Activated naive CD8-positive, alpha-beta T cell treated with anti-CD3 and anti-CD28 coated beads, Interleukin-2, amount 10 ng/mL, durations not matched to agents 7 days and 5 days (primary cell): ENCODE measurements at places on chromosomes 3 and 15.

DNA sequence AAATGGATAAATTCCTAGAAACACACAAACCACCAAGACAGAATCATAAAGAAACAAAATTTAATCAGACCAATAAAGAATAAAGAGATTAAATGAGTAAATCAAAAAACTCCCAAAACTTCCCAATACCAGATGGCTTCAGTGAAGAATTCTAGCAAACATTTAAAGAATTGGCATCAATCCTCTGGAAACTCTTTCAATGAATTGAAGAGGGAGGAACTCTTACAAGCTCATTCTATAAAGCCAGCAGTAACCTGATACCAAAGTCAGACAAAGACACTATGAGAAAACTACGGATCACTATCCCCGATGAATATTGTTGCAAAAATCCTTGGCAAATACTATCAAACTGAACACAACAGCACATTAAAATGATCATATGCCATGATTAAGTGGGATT is 81.9 kb upstream of the SLCO2A1 start:
- no peak for DNase-seq

GRCh38 chr3:43629257-43629656 is 7.4 kb upstream of the ANO10 start:
- no peak for DNase-seq

DNA sequence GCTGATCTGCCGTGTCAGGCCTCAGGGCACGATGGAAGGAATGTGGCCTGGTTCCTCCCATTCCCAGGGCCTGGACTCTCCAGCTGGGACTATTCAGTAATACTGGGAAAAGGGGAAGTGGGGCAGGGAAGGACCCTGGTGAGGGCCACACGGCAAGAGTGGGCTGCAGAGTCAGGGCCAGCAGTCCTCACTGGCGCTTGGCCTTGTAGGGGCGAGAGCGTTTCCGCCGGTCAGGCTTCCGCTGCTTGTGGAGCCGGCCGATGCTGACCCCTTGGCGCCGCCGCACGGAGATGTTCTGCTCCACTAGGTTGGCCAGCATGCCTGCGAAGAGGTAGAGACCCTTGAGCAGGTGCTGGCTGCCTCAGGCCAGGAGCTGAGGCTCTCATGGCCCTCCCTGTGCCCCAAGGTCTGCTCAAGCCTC is 42.8 kb downstream of the SEMA3G start:
- DNase-seq: peak; percentile 26

DNA sequence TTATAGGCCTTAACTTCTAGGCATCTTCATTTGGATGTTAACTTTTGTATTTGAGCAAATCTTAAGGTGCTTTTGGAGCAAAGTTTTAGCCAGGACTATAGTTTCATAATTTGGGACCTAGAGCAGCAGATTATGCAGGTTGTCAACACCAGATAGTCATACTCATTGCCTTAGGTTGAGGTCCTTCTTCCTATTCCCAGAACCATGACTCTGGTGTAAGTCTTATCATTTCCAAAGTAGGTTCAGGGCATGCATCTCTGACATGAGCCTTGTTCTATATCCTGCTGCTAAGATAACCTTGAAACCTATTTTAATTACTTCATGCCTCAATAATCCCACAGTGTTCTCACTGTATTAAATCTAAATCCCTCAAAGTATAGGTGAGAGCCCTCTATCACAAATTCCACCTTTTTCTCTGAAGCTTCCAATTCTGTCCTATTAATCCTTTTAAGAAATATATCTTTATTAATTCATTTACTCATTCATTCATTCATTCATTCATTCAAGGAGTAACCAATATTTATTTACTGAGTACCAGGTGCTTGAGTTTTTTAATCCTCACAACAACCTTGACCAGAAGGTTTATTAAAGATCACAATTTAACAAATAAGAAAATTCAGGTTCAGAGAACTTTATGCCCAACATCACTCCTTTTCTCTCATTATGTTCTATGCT is 2.7 kb upstream of the FNDC3B start:
- no peak for DNase-seq

- no peak for DNase-seq
Measured at GRCh38 chr3:165919284-165919683, 82.1 kb upstream of the BCHE start.

DNA sequence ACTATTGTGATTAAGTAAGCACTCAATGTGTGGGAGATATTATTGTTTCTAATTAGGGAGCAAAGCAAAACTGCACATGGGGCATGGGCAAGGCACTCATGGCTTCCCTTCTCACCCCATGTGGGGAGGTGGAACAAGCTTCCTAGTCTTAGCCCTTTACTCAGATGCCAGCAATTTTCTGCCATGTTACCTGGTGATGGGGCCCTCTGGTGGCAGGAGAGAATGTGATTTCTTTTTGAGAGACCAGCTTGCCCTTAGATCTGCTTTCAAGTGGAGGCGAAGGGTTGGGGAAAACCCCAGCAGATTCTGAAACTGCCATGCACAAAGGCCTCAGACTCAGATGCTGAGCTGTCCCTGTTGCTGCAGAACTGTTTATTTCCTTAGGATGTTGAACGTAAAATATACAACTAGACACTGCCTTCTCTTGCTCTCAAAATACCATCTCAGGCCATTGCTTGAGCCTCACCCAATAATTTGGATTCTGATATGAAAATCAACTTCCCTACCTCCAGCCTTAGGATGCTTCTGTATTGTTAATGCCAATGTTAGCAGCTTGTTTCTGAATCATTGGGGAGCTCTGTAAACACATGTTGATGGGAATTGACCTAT is 130.2 kb upstream of the TPRG1 start:
- peak; percentile 63 for DNase-seq

- no peak for DNase-seq
Measured at GRCh38 chr3:36868614-36869436, 76.0 kb downstream of the TRANK1 start.

GRCh38 chr3:195751560-195751959 is 30.8 kb downstream of the MUC20 start:
- no peak for DNase-seq

DNA sequence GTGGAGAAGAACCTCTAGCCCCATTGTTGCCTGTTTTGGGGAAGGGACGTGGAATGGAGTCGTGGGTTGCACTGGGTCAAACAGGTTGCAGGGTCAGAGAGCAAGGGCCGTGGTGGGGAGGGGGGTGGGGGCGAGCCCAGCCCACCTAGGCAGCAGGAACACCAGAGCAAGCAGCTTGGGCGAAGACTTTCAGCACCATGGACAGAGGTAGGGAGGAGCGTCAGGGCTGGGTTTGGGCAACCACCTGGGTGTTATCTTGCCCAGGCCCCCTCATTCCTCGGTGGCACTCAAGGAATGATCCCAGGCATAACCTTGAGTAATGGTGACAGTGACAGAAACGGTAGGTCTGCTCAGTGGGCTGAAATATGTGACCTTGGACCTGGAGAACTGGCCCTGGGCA is 45.9 kb upstream of the TMEM115 start:
- peak; percentile 58 for DNase-seq

DNA sequence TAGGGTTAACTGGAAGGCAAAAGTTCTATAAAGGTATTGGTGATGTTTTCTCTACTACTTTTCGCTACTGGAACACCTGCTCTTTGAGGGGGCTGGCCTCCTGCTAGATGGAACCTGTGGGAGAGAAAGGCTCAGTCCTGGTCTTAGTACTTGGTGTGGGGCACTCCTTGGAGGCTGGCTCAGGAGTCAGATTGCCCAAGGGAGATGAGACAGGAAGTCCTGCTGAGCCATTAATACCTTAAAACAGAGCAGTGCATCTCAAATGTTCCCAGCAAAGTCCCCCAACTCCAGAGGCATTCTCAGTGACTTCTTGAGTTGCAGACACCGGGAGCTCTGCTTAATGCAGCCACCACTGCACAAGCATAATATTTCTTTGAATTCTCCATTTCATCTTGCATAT is 3.1 kb upstream of the ADAMTSL3 start:
- DNase-seq: no peak

DNA sequence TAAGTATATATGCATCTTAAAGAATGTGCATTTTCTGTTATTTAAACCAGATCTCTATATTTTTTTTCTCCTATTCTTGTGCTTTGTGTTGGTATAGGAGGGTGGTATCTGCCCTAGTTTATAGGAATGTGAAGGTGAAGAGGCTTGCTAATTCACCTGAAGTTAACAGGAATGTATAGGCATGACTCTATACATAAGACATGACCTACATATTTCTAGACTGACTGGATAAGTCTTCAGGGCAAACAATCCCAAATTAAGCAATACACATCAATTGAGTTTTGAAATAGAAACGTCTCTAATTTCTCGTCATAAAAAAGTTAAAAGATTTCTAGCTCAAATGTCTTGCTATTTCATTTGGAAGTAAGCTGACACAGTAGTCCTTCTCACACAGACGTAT is 410.0 kb downstream of the DIPK2A start:
- DNase-seq: no peak

DNA sequence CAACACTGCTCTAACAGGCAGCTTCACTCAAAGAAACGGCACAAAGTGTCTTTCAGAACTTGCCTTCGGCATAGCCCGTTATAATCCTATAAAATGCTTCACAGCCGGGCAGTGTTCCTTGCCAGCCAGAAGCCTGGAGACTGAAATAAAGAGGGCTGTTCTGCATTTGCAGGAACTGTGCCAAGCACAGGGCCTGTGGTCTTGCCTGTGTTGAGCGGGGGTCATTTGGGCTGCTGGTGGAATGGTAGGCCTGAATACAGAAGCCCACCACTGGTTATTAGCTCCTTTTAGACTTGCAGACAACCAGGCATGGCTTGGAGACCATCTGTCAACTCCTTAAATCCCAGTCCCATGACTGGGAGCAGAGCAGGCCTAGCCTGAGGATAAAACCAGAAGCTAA is 4.7 kb upstream of the ARHGEF3 start:
- no peak for DNase-seq

DNA sequence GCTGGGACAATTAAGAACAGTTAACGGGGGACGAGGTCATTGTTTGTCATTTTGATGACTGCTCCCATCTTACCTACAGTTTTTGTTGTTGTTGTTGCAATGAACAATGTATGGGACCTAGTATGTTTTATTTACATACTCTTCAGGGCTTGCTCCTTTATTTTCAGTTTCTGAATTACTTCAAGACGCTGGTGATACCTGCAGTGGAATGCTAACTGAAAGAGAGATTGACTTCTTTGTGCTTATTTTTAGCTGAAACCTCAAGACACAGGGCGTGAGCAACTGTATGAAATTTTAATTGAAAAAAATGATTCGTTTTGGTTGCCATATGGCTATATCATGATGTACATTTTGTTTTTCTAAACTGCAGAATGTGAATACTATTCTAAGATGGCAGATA is 297.9 kb downstream of the EDEM1 start:
- no peak for DNase-seq

- DNase-seq: no peak
Measured at GRCh38 chr15:99651023-99651807, 82.0 kb downstream of the LYSMD4 start.

DNA sequence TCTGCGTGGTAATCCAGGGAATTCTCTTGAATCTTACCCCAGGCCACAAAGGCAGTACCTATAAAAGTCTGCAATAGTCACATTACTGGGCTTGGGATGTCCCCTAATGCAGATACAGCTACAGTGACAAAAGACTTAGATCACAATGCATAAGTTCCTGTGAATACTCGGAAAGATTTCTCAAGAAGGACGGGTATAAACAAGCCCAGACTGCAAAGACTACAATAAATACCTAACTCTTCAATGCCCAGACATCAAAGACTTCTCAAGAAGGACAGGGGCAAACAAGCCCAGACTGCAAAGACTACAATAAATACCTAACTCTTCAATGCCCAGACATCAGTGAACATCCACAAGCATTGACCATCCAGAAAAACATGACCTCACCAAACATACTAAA is 50.9 kb downstream of the NUDT16 start:
- DNase-seq: no peak

DNA sequence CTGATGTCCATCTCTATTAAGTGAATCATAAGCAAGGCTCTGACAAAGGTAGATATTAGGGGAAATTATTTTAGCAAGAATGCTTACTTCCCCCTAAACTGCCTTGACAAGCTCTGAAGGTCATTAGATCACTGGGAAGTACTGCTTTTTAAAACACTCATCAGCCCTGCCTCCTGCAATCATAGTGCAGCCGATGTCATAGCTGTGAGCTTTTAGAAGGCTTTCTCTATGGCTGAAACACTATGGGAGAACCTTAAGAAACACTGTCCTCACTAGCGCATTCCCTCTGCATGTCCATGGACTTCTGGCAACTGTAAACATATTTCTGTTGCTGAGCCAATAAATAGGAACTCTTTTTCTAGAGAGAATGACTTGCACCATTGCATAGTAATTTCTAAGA is 38.7 kb upstream of the PTPRG start:
- no peak for DNase-seq

DNA sequence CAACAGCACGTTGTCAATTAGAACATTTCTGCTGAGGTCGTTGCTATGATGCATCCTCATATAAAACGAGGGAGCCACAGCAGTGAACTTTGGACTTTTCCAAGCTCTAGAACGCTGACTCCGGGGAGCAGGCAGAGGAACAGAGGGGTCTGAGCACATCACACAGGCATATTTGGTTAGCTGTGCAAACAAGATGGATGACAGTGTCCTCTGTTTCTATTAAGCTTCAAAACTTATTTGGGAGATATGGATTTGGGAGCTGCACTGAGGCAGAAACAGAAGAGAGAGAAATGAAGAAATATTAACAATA is 278.0 kb upstream of the TBL1XR1 start:
- no peak for DNase-seq

DNA sequence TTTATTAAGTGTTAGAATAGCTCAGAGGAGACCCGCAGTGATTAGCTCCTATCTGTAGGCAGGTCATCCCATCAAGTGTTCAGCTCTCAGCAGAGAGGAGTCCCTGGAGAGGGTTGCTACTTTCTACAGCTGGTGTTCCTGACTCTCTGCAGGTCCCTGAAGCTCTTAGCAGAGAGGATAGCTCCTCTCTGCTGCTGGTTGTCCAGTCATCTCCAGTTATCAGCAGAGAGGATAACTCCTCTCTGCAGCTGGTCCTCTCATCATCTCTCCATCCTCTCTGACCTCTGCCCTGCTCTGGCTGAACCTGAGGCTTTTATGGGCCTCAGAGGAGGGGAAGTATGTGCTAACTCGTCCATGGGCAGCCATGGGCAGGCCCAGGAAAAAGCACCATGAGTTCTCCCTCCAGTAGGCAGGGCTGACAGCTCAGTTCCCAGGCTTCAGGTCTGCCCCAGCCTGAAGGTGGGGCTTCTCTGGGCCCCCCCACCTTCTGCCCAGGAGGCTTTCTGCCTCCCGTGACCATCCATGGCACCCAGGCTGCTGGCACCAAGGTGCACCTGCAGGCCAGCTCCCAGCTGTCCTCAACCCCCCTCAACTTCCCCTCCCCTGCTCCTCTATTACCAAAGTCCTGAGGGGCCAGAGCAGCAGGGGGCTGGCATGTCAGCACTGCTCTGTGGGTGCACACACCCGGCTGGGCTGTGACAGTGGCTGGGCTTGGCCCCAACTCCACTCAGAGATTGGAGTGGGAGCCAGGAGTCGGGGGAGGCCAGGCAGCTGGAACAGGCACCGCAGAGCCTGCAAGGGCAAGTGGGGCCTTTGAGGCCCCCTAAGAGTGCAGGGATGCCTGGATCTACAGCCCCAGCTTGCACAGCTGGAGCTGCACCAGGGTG is 98.9 kb upstream of the FRMD4B start:
- no peak for DNase-seq

- DNase-seq: no peak
Measured at GRCh38 chr3:123076496-123077418, 9.9 kb downstream of the PDIA5 start.
